ENCODE measurements at places on chromosomes 7 and 10. TPM values are rescaled to one million over a fixed set of nuclear protein-coding genes. Genes with fewer than 3 reads are reported as not detected.

- H3K27ac ChIP-seq = no peak overlapping the region
- H3K4me3 ChIP-seq = no peak overlapping the region
- no peaks in the 10 kb centered on the region for H3K27me3 ChIP-seq
- H3K4me1 ChIP-seq = no peaks in the 10 kb centered on the region
Observed at GRCh38 chr10:83127942-83128575, 1011.2 kb upstream of the GHITM start.

The BAMBI gene
- total RNA-seq = 0.68 TPM

- H3K27me3 ChIP-seq = no peaks in the 10 kb centered on the region
- peaks cover 63% of the 10 kb centered on the region for H3K4me1 ChIP-seq
- no peak for DNase-seq
- peaks cover 13% of the 10 kb centered on the region for H3K36me3 ChIP-seq
- H3K4me3 ChIP-seq = peak overlapping the region; percentile 87
Observed at GRCh38 chr10:79244841-79245504, 102.3 kb upstream of the PPIF start.

GRCh38 chr10:96125142-96125515 is 5.0 kb upstream of the ZNF518A start:
- peaks cover 85% of the 10 kb centered on the region for H3K27me3 ChIP-seq
- no peak for DNase-seq
- H3K36me3 ChIP-seq = peaks cover 3% of the 10 kb centered on the region
- peaks cover 3% of the 10 kb centered on the region for H3K4me1 ChIP-seq

- H3K27ac ChIP-seq = no peak overlapping the region
- no peaks in the 10 kb centered on the region for H3K4me1 ChIP-seq
- peaks cover 4% of the 10 kb centered on the region for H3K27me3 ChIP-seq
- no peaks in the 10 kb centered on the region for H3K36me3 ChIP-seq
- DNase-seq = no peak
- no peak overlapping the region for H3K4me3 ChIP-seq
Observed at GRCh38 chr7:154676422-154677073, 326.4 kb downstream of the PAXIP1 start.

DNA sequence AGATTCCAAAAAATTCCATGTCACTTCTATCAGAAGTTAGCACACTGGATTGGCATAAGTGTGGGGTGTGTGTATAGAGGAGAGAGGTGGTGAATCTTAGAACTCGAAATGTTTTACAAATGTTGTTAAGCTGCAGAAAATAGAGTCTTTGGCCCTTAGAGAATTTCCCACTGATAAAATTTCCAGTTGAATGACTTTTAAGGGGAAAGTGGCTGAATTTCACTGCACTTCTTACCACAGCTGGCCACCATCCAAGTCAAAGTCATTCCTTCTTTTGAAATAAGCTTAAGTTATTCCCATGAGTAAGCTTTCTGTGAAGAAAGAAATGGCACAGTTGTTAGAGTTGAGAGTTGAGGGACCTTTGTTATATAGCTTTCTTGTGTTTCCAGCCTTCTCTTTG is 13.9 kb downstream of the VCL start:
- H3K27ac ChIP-seq = no peak overlapping the region
- DNase-seq = no peak
- H3K36me3 ChIP-seq = peaks cover 2% of the 10 kb centered on the region
- peaks cover 36% of the 10 kb centered on the region for H3K4me1 ChIP-seq
- H3K27me3 ChIP-seq = no peaks in the 10 kb centered on the region
- H3K4me3 ChIP-seq = no peak overlapping the region

DNA sequence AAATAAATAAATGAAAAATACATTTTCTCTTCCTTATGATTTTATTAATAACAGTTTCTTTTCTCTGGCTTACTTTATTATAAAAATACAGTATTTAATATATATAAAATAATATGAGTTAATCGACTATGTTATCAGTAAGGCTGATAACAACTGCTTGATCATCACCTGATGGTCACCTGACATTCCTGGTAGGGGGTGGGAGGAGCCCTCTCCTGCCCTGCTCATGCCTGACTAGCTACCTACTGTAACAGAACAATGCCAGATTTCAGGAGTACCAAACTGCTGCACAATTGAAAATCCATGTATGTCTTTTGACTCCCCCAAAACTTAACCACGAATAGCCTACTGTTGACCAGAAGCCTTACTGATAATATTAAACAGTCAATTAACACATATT is 1.3 kb upstream of the APBB1IP start:
- no peaks in the 10 kb centered on the region for H3K27me3 ChIP-seq
- H3K4me3 ChIP-seq = peak overlapping the region; percentile 38
- H3K36me3 ChIP-seq = peaks cover 15% of the 10 kb centered on the region

GRCh38 chr7:108724251-108725100 is 154.8 kb downstream of the DNAJB9 start:
- no peak for DNase-seq
- no peaks in the 10 kb centered on the region for H3K4me1 ChIP-seq
- no peak overlapping the region for H3K27ac ChIP-seq

The SCIN gene
- 0.20 TPM for total RNA-seq

GRCh38 chr7:36153571-36154097 is 580 bp downstream of the EEPD1 start:
- H3K27ac ChIP-seq = no peak overlapping the region
- H3K4me3 ChIP-seq = peak overlapping the region; percentile 73
- peaks cover 3% of the 10 kb centered on the region for H3K4me1 ChIP-seq
- DNase-seq = no peak

DNA sequence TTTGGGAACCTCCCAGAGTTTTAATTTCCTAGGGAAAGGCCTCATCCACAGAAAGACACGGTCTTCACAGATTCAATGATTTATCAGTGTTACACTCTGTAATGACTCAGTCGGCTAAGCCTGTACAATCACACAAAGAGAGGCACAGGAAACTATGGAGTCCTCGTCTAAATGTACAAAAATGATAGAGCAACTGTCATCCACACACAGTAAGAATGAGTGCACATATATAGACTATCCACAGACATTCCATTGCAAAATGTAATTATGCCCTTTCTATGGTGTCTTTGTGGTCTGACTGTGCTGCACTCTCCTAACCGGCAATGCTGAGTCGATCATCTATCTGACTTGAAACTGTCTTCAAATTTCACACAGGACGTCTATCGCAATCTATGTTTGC is 3.5 kb upstream of the NAMPT start:
- H3K4me3 ChIP-seq = no peak overlapping the region
- H3K4me1 ChIP-seq = peaks cover 22% of the 10 kb centered on the region
- H3K36me3 ChIP-seq = peaks cover 11% of the 10 kb centered on the region
- no peak overlapping the region for H3K27ac ChIP-seq
- peaks cover 11% of the 10 kb centered on the region for H3K27me3 ChIP-seq
- DNase-seq = no peak

DNA sequence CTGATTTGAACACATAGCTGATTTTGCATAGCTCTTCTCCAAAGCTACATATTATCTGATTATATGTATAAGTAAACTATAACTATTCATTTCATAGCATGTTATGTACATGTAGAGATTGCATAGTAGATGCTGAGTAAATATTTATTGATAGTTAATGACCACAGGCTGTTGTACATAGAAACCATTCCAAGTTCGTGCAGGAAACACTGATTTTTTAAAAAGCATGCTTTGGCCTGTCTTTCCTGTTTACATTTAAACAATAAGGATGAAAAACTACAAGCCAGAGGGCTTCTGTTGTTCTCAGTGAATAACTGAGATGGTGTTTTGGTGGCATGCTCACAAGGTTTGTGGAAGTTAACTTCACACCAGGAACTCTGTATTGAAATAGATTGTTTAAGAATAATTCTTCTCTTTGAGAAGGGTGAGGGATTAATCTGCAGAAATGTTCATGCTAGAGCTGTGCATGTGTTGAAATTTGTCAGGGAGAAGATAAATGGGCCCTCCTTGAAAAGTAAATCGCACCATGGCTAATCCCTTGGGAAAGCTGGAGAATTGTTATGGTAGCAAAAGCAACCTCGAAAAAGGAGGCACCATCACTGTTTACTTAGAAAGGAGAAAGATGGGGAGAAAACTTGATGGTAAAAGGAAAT is 120.2 kb upstream of the SP8 start:
- DNase-seq = no peak
- H3K27me3 ChIP-seq = no peaks in the 10 kb centered on the region
- H3K4me3 ChIP-seq = no peak overlapping the region
- H3K36me3 ChIP-seq = no peaks in the 10 kb centered on the region

- no peak for DNase-seq
- no peak overlapping the region for H3K4me3 ChIP-seq
- no peaks in the 10 kb centered on the region for H3K36me3 ChIP-seq
- H3K4me1 ChIP-seq = peaks cover 1% of the 10 kb centered on the region
- H3K27me3 ChIP-seq = peaks cover 43% of the 10 kb centered on the region
- H3K27ac ChIP-seq = no peak overlapping the region
Observed at GRCh38 chr10:42475168-42476098, 162.9 kb downstream of the ZNF33B start.

The C10orf67 gene
- total RNA-seq = 0.45 TPM

- H3K27me3 ChIP-seq = no peaks in the 10 kb centered on the region
- peaks cover 14% of the 10 kb centered on the region for H3K4me1 ChIP-seq
- H3K36me3 ChIP-seq = peaks cover 3% of the 10 kb centered on the region
- H3K4me3 ChIP-seq = no peak overlapping the region
Observed at GRCh38 chr10:102335184-102335583, 60.3 kb upstream of the NFKB2 start.

- H3K27ac ChIP-seq = no peak overlapping the region
- H3K4me1 ChIP-seq = no peaks in the 10 kb centered on the region
- no peak for DNase-seq
- no peaks in the 10 kb centered on the region for H3K36me3 ChIP-seq
- H3K4me3 ChIP-seq = no peak overlapping the region
Observed at GRCh38 chr10:36183726-36184125, 541.6 kb upstream of the FZD8 start.

GRCh38 chr10:13247246-13247645 is 13.1 kb upstream of the UCMA start:
- H3K4me3 ChIP-seq = no peak overlapping the region
- no peaks in the 10 kb centered on the region for H3K4me1 ChIP-seq

The HKDC1 gene
- not detected for total RNA-seq

The PKD2L1 gene
- total RNA-seq = not detected

- no peaks in the 10 kb centered on the region for H3K36me3 ChIP-seq
- H3K4me1 ChIP-seq = no peaks in the 10 kb centered on the region
- no peak overlapping the region for H3K27ac ChIP-seq
- no peaks in the 10 kb centered on the region for H3K27me3 ChIP-seq
- DNase-seq = no peak
Observed at GRCh38 chr7:151688236-151688780, 168.6 kb upstream of the RHEB start.

The GSDME gene
- 6.4 TPM for total RNA-seq

GRCh38 chr10:91683975-91684374 is 51.1 kb upstream of the PPP1R3C start:
- no peak overlapping the region for H3K4me3 ChIP-seq
- DNase-seq = no peak
- no peaks in the 10 kb centered on the region for H3K27me3 ChIP-seq
- H3K36me3 ChIP-seq = no peaks in the 10 kb centered on the region
- no peaks in the 10 kb centered on the region for H3K4me1 ChIP-seq
